ENCODE measurements at places on chromosomes 4 and X.

DNA sequence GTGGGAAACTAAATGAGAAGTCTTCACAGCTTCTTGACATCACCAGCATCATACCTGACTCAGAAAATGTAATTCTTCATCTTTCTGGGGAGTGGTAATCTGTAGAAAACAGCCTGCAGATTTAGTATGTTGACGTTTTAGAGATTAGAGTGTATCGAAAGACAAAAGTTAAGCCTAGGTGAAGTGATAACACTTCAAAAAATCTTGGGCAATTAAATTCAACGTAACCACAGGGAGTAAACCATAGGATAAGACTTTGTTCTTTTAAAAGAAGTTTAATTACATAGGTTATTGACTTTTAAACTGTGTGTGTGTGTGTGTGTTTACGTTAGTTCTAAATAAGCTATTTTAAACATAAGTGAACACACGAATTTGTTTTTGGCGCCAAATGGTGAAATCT lies 1.8 kb upstream of the CXCL5 start:
- no peak for DNase-seq

GRCh38 chr4:38343608-38344007 lies 320.4 kb upstream of the KLF3 start:
- no peak for DNase-seq

- no peak for DNase-seq
Measured at GRCh38 chr4:86506591-86506990, 87.5 kb upstream of the PTPN13 start.

DNA sequence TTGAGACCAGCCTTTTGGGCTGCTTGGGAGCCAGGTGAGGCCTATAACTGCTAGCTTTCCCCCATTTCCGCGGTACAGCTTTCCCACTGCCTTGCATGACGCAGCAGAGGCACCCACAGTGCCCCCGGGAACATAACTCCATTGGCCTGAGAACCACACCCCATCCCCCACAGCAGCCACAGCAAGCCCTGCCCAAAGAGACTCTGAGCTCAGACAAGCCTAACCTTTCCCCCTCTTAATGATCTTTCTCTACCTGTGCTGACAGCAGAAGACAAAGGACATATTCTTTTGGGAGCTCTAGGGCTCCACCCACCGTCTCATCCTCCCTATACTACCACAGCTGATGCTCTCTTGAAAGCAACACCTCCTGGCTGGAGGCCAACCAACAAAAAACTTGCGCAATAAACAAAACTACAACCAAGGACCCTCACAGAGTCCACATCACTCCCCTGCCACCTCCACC lies 114.8 kb downstream of the FANCB start:
- DNase-seq: no peak

DNA sequence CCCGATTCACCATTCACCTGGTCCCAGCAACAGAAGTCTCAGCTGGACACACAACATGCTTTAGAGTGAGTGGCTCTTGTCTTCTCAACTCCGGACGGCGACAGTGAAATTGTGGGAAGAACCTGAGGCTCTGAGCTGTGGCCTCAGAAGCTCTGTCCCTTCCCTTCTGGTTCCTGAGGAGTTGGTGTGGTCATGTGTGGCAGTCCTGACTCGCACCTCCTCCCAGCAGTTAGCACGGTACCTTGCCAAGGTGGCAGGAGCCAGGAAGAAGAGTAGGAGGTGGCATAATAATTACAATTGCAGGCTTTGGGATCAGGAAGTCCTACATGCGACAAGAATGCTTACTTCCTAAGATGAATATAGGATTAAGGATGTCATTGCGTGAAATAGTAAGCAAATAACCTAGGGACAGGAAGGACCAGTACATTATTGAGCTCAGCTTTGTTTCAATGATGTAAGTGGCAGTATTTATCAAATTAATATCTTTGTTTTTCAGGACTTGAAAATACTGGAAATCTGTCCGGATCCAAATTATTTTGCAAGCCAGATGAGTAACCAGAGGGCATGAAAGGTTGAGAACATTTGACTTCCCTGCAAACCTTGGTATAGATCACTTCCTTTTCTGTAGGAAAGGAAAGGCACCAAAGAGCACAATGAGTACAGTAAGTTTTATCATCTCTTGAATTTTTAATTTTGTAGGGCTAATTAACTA lies 21.1 kb downstream of the RNF4 start:
- DNase-seq: no peak

DNA sequence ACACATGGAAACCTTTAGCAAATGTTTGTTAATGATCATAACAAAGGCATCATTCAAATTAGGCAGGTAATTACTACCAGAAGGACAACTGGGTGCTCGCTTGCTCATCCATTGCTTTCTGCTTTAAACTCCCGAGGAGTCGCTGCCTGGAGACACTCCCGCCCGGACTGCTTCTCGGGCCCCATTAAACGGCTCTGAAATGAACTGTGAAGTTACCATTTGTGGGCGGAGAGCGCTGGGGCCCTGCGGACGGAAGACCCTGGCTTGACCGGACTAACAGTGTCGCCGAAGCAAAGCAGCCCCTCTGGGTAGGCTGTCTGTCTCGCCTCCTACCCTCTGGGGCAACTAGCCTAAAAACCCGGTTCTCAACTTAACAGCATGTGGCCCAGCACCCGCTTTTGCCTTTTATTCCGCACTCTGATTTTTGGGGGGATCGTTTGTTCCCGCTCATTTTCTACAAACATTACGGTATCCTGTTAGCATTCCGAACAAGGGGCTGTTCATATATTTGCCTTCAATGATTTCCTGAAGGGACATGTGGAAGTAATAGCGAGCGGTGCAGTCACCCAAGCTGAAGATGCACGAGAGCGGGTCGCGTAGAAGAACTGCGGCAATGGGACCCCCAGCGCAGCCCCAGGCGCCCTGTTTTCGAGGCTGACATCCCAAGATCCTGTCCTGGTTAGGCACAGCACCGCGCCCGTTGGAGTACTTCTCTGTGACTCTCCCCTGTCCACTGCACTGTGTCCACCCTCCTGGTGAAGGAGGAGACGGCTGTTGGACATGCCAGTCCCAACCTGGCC lies 1.6 kb upstream of the PDGFRA start:
- DNase-seq: no peak

DNA sequence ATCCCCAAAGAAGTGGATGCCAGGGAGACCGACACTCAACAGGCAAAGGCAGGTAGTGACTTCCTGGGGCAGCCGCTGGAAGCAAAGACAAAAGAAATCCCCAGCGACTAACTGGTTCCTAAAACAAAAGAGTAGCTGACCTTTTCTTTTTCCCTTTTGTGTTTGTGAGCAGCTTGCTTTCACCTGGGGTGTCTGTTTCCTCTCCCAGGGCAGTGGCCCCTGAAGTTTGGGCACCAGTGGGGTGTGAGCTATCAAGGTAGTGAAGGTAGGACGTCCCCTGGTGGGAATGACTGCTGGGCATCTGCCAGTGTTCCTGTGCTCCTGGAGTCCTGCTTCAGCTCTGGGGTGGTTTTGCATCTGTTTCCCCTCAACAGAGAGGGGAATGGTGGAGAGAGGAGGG lies 41.6 kb upstream of the STIM2 start:
- DNase-seq: no peak

- DNase-seq: no peak
Measured at GRCh38 chrX:152897222-152898131, at the start of gene ZNF185. TSS of gene ZNF185 (plus strand) at chrX:152898067. CDS start at chrX:152914490, 16,423 bp downstream.

- DNase-seq: no peak
Measured at GRCh38 chrX:50617183-50617582, 146.6 kb upstream of the DGKK start.

DNA sequence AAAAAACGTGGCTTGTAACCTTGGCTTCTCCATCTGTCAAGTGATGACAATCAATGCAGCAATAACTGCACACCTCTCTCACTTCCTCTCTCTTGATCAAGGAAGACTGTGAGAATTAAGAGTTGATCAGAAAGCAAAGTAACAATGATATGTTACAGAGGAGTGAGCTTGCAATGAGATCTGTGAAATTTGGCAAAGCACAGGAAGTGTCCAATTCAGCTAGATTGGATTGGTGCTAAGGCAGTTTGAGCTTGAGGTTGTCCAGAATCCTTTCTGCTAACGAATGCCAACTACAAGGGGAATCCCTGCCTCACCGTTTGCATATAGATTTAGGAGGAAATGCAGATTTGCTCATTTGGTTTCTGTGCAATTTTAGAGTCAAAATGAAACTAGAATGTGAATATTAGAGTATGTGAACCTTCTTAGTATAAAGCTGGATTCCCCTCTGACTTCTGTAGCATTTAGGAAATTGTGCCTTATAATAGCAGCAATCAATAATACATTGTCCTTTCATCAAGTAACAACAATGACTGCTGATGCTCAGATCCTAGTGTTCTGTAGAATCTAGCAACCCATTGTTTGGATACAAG lies 346.4 kb downstream of the PTTG2 start:
- DNase-seq: no peak

GRCh38 chr4:153154007-153154975 lies 50.0 kb upstream of the TRIM2 start:
- peak; percentile 63 for DNase-seq

GRCh38 chr4:161291222-161291621 lies 872.6 kb downstream of the FSTL5 start:
- no peak for DNase-seq

DNA sequence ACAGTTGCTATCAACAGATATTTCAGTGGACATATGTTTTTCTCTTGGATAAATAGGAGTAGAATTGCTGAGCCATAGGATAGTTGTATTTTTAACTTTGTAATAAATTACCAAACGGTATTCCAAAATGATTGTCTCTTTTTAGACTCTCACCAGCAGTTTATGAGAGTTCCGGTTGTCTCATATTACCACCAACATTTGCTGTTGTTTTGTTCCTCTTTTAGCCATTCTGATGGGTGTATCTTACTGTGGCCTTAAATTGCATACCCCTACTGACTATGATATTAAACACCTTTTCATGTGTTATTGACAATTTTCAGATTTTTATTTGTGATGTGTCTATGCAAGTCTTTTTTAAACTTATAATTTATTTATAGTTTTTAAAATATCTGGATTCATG lies 39.7 kb downstream of the SNX25 start:
- no peak for DNase-seq

DNA sequence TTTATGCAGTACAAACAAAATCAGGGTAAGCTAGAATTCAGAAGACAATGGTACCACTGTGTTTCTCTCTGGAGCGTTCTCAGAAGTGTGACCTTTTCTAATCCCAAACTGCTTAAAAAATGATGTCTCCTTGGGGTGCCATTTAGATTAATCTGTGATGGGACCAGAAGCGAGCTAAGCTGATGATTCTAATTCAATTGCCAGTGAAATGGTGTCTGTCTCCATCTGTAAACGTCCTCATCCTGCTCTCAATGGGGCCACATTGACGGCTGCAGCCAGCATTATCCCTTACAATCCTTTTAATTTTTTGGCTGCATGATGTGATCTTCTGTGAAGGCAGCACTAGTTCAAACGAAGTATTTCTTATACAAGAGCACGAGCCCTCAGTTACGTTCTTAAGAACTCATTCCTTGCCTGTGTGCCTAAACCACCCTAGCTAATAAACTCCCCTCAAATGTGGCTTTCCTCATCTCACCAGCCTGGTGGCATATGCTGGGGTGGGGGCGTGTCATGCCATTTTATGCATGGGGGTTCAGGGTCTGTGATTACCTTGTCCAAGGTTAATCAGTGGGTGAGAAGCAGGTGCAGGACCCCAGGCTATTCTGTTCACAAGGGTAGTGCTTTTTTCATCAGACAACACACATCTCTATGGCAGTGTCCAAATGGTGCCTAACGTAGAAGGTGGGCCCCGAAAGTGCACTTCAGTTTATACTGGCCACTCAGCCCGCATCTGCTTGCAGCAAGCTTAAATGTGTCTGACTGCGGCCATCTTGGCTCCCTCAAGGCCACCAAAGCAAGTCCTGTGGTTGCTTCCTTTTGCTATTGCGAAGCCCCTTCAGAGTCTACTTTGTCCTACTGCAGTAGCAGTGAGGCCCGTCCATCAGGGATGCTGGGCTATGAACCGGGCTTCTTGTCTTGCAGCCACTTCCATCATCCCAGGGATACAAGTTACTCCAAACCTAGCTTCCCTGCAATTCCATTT lies 45.7 kb upstream of the SLC2A9 start:
- no peak for DNase-seq

GRCh38 chr4:186307916-186308315 lies 41.9 kb downstream of the F11 start:
- DNase-seq: no peak

DNA sequence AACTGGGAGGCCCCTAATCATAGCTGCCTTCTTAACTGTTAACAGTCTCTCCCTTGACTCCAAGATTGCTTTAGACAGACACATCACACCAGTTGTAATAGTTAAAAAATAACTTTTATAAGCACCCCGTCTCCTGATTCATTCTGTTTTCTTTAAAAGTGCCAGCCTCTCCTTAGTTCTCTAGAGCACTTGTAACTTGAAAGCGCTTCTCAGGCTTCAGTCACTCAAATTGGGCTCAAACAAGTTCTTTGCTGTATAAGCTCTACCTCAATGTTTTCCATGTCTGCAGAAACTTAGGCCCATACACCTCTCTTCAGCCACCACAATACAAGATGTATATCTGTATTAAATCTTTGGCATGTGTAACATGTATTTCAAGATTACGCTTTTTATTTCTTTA lies 169.6 kb downstream of the GABRG1 start:
- DNase-seq: no peak

GRCh38 chrX:151543706-151544105 lies 19.8 kb upstream of the PASD1 start:
- DNase-seq: no peak

DNA sequence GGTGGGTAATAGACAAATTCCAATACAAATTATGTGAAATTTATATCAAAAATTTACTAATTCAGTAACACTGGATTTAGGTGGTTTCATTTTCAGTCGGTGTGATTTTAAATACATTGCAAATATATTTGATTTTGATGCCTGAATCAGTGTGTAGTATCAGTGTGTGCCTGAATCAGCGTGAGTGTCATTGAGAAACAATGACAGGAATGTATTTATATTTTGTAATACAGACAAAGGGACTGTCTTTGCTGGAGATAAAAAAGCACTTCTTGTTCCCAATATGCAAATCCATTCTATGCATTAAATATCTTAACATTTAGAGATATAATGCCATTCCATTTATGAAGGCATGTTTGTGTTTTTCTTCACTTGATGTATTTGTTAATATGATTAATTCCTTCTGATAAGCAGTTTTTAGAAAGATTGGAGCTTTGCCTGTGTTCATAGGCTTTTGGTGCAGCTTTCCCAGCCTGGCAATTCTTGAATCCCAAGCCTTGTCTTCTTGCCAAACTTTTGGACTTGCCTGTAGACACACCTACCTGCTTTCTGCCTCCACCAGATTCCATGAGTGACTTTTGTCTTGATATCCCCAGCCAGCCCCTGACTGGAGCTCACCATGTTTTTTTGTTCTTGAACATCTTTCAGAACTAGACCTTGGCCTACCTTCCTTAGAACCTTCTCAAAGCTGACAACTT lies 243.8 kb downstream of the ADGRL3 start:
- no peak for DNase-seq

DNA sequence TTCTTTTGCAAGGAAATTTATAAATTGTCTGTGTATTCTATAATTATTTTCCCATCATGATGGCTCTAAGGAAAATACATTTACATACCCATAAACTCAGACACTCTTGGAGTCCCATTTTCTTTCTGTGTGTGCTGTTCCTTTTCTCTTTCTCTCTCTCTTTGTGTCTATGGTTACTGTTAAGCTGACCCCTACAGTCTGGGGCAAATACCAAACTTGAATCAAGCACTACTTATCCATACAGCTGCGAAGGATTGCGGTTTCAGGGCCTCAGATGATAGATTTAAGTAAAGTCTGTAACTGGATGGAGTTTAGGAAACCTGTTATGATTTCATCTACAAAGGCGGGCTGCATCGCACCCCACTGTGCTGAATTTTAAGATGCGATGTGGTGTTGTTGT lies 150.2 kb downstream of the SHROOM3 start:
- no peak for DNase-seq

All from DND-41 (cell line).